ENCODE measurements at places on chromosomes 11 and 22.

- no peak for DNase-seq
These were observed 1422.7 kb downstream of the BRD1 start for GRCh38 chr22:48404801-48405447.

DNA sequence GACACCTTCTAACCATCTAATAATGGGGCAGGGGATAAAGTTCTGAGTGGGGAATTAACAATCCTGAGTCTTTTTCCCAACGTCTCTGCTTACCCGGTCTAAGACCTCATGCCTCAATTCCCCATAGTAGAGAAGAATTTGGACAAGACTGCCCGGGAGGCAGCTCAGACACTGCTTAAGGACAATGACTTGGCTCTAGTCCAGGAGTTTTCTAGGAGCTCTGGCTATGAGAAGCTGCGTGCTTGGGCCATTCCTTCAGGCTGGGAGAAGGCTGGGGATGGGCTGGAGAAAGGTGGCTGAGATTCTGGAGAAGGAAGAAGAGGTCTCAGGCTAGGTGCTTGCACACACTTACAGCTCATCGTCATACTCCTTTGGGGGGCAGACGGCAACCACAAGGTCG lies 19.8 kb upstream of the ABCC8 start:
- DNase-seq: peak; percentile 13

- DNase-seq: no peak
These were observed at the start of gene DRICH1 for GRCh38 chr22:23632178-23632577. DRICH1 (minus strand) TSS chr22:23632321; CDS start chr22:23632023, 298 bp downstream.

DNA sequence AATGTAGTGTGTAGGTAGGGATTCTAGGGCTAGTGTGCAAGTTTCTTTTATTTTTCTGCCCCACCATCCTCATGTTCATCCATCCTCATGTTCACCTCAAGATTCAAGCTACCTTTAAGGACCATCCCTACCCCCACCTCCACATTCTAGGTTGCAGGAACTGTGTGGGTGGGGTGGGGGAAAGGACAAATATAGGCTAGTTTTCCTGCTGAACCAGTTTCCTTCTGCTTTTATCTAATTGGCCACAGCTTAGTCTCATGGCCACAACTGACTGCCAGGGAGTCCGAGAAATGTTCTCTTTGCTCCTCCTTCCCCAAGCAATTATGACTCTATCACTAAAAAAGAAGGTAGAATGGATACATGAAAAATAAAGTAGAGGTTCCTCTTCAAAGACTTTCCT lies 179.0 kb upstream of the LARGE1 start:
- no peak for DNase-seq

DNA sequence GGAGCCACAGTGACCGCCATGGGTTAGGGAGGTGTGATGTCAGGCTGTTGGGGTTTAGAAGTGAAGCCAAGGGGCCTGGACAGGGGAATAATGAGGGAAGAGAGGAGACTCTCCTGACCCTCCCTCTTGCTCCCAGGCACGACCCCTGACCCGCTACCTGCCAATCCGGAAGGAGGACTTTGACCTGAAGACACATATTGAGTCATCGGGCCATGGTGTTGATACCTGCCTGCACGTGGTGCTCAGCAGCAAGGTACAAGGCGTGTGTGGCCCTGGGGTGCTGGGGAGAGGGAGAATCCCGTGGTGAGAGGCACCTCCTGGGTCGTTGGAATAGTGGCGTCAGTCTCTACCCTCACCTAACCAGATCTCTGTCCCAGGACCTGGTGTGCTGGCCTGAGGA lies 29.5 kb downstream of the TREH start:
- DNase-seq: no peak

- DNase-seq: no peak
These were observed 65.6 kb upstream of the CLMP start for GRCh38 chr11:123260511-123261211.

GRCh38 chr11:128765571-128766549 lies 72.0 kb downstream of the FLI1 start:
- DNase-seq: no peak

DNA sequence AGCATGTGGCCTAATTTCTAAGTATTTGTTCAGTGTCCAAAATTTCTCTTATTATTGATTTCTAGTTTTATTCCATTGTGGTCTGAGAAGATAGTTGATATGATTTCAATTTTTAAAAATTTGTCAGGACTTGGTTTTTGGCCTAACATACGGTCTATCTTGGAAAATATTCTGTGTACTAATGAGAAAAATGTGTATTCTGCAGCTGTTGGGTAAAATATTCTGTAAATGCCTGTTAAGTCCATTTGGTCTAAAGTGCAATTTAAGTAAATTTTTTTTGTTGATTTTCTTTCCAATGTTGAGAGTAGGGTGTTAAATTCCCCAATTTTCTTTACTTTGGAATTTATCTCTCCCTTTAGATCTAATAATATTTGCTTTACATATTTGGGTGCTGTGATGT lies 78.3 kb downstream of the TECTA start:
- DNase-seq: no peak

GRCh38 chr11:73157101-73158010 lies 15.2 kb upstream of the FCHSD2 start:
- DNase-seq: peak; percentile 45

DNA sequence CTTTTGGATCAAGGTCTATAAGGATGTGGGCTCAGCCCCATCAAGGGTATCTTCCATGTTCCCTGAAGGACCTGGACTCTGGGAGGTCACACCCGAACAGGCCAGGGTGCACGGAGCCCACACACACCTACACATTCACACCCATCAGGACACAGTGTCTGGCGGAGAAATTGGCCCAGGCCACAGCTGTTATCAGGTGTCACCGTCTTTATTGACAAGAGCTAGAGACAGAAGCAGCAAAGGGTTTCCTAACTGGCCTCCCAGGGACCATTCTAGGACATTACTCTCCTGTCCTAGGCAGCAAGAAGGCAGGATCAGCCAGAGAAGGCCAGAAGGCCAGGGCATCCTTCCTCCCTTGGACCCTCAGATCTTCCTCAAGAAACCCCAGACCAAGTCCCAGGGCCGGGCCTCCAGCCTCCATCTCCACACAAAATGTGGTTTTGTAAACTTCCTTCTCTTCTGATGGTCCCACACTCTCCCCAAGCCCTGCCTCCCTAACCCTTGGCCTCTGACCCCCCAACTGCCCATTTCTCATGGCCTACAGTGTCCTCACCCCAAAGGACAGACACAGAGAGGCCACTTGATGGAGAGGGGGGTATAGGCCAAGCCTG lies 8.1 kb downstream of the SSTR3 start:
- no peak for DNase-seq

DNA sequence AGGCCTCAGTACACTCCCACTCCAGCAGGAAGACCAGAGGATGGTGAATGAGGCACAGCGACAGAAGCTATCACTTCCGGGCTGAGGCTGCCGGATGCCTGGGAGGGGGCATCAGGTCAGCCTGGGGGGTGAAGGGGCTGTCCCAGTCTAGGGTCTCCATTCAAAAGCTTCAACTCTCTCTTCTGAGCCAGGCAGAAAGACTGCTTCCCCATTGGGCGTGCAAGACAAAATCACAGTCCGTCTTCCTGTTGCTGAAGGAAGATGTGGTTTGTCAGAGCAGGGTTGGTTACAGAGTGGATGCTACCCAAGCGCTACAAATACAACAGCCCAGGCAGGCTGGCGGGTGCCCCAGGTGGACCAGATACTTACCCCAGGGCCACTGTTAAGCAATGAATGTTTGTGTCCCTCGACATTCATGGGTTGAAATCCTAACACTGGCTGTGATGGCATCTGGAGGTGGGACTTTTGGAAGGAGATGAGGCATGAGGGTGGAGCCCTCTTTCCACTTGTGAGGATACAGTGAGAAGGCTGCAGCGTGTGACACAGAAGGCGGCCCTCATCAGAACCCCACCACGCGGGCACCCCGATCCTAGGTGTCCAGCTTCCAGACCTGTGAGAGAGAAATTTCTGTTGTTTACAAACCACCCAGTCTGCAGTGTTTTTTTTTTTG lies 12.0 kb downstream of the UPK3A start:
- DNase-seq: no peak

DNA sequence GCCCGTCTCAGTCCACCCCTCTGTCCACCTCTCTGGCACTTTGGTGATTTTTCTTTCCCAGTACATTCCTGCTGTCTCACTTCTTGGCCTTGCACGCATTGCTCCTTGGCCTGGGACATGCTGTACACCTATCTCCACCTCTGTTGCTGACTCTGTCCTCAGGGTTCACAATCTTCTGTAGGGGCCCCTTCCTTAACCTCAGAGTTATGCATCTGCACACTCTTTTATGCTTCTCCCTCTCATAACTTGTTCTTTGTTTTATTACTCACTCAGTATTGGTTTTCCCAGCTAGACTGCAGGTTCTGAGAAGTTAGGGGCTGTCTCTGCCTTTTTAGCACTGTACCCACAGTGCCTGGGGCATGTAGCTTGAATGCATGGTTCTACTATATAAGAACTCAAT lies 139.1 kb upstream of the MTMR2 start:
- DNase-seq: no peak

GRCh38 chr11:116413301-116414242 lies 359.2 kb downstream of the BUD13 start:
- DNase-seq: no peak

DNA sequence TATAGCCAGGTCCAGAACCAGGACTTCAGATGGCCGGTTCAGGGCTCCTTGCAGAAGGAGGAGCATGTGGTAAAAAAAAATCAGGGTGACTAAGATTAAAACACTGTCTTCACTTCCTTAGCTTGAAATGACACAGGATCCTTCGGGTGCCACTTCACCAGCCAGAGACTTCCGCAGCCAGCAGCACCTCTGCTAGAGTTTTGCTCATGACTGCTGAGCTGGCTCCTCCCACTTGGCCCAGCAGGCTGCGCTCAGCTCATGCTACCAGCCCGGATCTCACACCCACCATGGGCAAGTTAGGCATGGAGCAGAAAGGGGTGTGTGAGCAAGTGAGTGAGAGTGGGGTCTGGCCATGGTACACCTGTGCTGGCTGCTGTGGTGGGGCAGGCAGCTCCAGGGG lies 6.6 kb upstream of the MS4A18 start:
- no peak for DNase-seq

DNA sequence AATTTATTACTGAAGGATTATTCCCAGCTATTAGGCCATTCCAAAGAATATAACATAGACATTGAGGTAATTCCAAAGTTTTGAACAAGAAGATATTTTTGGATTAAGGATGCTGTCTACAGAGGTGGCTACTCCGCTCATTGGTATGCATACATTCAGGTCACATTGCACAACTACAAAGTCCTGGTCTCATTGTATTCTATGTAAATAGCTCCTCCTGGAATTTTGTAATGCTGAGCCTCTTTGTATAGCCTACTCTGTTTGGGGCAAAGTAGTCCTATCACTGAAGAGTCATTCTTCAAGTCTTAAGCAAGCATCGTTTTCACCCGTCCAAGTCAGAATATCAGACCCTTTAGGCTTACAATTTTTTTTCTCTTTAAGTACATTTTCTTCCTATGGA lies 142.4 kb downstream of the KIF18A start:
- no peak for DNase-seq

- DNase-seq: no peak
These were observed 192.5 kb downstream of the GRIA4 start for GRCh38 chr11:105802390-105802789.

GRCh38 chr22:24474649-24475255 lies 20.4 kb upstream of the UPB1 start:
- DNase-seq: no peak

GRCh38 chr11:84384731-84385130 lies 1098.6 kb upstream of the CCDC90B start:
- DNase-seq: peak; percentile 47

DNA sequence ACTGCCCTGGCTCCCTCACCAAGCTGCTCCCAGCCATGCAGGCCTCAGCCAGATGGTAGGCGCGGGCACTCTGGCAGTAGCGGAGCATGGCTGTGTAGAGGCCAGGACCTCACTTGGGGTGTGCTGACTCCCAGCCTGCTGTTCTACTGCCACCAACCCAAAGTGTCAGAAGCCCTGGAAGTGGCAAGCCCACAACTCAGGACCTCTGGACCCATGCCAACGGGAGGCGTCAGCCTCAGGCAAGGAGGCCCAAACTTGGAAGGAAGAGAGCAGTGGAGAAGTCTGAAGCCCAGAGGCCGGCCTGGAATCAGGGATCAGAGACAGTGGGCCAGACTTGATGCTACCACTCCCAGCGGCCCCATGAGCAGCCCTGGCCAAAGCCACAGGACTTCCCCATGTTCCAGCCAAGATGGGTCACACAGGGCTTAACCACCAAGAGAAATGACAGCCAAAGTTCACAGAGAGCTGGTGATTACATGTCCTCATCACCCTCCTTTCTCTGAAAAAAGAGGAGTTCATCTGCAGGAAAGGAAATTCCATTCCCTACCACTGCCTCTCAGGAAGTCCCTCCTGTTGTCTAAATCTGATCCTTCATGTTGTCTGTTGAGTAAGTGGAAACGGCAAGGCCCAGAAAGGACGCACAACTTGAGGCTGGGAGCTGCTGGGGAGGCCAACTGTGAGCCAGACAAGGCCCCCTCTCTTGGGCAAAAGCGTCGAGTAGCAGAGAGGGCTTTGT lies 4.4 kb downstream of the ARRB1 start:
- no peak for DNase-seq

DNA sequence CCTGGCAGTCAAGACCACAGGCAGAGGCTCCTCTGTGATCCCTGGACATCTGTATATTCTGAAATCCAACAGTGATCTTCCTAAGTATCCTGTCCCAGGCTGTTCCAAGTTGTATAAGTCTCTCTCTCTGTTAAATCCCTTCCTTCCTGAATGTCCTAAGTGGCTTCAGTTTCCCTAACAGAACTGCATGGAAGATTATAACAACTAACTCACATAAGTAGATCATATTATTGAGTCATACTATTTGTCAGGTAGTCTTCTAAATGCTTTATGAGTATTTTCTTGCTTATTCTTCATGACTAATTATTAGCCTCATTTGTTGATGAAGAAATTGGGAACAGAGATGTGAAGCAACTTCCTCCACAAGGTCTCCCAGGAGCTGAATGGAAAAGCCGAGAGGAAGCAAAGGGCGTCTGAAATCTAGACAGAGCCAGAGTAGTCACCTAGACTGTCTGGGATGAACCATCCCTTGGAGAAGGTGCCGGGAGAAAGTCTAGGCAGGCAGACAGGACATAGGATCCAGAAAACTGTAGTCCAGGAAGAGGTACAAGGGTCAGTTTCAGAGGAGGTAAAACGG lies 93.2 kb upstream of the FAT3 start:
- no peak for DNase-seq

DNA sequence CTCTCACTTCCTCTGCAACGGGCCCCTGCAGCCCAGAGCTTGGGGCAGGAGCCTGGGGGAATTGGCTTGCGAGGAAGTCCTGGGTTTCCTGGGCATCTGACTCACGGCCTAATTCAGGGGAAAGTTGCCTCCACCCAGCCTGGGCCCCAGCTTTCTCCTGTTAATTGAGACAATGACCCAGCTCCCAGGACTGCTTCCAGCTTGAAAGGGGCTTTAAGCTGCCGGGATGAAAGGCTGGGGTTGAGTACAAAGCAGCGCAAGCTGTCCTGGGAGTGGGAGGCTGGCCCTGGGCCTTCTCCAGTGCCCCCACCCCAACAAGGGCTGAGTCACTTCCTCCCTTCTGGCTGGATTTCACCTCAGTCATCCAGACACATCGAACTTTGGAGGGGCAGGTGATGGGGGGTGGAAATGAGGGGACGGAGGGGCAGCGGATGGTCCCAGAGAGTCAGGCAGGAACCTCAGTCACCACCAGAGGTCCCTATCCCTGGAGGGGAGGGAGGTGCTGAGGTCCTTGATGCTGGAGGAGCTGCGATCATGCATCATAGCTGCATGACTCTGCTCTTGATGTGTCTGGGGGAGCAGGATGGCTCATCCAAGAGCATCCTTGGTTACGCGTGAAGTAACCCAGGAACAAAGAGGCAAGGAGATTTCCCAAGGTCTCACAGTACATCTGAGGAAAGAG lies 30.1 kb upstream of the OAF start:
- DNase-seq: peak; percentile 8

- DNase-seq: no peak
These were observed 3.7 kb downstream of the THY1 start for GRCh38 chr11:119419246-119419645.

Measured in mucosa of gallbladder (tissue), 1 donor.